ENCODE measurements at places on chromosomes 3 and 15.

DNA sequence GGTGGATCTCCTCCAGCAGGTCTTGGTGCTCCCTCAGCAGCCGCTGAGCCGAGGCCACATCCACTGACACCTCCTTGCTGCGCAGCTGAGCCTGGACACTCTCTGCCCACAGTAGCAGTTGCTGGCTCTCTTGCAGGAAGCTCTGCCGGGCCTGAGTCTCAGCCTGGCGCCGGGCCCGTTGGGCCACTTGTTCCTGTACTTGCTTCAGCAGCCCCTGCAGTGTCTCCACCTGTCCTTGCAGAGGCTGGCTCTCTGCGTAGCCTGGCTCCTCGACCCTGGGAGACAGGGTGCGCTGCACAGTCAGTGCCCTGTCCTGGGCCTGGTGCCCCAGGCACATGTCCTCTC is 15.5 kb downstream of the SPTBN5 start:
- no peak for DNase-seq

- DNase-seq = no peak
Measured at GRCh38 chr15:86915811-86916331, 836.2 kb downstream of the AGBL1 start.

- DNase-seq = peak; percentile 53
Measured at GRCh38 chr3:43862992-43863805, 172.5 kb downstream of the ABHD5 start.

DNA sequence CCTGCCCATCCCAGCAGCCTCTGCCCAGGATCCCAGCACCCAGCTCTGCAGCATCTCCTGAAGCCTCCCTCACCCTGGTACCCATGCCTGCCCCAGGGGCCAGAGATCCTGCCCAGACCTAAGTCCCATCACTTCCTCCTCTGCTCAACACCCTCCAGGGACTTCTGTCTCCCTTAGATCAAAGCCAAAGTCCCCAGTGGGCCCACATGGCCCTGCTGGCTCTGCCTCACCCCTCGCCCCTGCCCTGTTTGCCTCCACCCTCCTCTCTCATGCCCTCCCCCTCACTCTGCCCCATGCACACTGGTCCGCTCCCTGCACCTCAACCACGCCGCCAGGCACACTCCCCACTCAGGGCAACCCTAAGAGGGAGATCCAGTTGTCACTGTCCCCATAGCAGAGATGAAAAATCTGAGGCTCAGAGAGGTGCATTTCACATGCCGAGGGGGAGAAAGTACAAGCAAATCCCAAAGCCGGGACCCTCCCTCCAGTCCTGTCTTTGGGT is 146.5 kb downstream of the NUP210 start:
- DNase-seq = peak; percentile 35

DNA sequence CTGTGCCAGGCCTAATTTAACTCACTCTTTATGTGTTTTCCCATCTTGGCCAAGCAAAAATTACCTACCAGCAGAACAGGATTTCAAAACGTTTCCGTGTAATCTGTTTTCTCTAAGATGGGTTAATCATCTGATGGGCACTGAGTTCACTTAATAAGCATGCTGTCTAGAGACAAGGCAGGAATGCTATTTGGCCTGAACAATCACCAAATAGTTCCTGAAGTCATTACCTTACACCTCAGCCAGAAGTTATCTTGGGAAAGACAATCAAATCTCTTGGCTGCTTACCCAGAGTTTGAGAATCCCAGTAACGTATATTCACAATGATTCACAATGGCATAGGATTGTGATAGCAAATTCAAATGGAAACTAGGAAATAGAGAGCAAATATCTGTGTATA is 779.1 kb downstream of the CADM2 start:
- no peak for DNase-seq

DNA sequence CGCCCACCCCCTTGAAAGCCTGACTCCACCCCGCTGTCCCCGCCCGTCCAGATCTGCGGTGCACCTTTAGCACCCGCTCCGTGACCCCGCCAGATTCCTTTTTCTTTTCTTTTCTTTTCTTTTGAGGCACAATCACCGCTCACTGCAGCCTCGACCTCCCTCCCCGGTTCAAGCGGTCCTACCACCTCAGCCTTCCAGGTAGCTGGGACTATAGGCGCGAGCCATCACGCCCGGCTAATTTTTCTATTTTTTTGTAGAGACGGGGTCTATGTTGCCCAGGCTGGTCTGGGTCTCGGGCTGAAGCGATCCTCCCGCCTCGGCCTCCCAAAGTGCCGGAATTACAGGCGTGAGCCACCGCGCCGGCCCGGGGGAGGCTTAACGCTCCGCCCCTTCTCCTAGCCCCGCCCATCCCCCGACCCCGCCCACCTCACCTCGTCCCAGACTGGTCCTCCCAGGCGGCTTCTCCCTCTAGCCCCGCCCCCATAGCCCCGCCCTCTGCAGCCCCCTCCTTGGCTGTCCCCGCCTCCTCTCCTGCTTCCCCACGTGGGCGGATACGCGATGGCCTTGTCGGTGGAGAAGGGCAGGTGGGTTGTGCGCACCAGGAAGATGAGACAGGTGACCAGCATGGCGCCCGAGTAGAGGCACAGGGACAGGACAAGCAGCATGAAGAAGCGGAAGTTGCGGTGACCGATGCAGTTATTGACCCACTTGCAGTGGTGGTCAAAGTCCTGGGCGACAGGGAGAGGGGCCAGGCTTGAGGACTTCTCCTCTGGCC is 3.2 kb downstream of the ZDHHC19 start:
- DNase-seq = no peak

- no peak for DNase-seq
Measured at GRCh38 chr3:140529096-140529495, 148.8 kb upstream of the TRIM42 start.

- DNase-seq = no peak
Measured at GRCh38 chr3:170233530-170233929, 11.3 kb downstream of the PRKCI start.

DNA sequence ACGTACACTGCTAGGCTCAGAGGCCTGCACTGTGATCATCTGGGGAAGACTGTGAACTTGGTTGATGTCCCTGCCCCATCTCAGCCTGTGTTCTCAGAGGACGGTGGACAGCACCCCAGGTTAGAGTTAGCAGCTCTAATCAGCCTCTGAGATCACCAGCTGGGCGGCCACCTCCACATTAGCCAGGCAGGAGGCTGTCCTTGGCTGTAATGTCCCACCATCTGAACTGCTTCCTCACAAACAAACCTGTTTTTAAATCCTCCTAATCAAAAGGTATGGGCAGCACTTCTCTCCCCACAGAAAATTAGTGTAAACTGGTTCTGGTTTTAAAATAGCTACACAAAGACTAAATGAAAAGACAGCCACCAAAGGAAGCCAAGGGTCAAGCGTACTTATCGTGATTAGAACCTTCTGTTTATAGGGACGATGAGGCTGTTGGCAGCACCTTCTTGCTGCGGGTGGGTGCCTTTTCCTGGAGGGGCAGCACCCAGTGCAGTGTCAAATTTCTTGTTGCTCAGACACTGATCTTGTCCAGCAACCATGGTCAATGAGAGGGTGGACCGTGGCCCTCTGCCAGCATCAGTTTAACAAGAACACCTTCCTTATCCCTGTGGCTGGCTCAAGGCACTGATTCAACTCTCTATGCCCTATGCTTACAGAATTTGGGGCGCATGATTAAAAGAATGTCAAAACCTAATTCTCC is 24.6 kb downstream of the ACSBG1 start:
- DNase-seq = no peak

- no peak for DNase-seq
Measured at GRCh38 chr3:151371526-151371925, 13.0 kb downstream of the P2RY12 start.

- DNase-seq = no peak
Measured at GRCh38 chr3:69205385-69205784, 83.0 kb upstream of the LMOD3 start.

DNA sequence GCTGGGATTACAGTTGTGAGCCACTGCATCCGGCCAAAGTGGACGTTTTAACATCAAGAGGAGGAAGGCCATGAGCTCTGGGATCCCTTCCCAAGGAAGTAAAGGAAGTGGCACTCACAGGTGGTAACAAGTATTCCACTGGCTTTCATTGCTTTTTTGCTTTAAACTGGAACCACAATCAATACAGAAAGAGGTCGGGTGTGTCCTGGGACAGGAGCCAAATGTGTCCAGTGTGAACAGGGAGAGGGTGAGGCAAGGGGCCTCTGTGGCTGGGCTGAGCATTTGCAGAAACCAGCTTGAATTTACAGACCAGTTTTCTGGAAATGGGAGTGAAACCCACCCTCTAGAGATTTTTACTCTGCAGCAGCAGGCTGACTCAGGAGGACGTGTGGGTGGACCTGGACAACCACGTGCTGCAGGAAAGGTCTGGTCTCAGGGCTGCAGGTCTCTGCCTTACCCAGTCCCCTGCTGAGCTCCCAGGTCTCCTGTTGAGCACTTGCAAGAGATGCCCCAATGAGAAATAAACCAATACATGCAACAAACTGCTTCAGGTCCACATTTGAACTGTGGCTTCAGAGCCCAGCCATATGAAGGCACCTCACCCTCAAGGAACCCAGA is 42.8 kb upstream of the TMEM115 start:
- no peak for DNase-seq

DNA sequence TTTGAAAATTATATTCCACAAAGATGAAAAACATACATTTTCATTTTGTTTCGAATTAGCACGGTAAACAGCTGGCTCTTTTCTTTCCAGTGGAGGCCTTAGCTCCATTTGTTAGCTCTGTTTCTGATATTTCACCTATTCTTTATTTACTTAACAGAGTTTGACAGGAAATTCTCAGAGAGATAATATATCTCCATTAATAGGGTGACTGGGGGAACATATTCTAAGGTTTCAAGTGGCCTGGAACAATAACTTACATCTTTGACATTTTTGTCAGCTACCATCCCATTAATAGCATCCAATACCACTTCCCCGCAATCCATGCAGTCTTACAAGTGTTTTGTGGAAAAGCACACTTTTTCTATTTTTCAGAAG is 577.6 kb upstream of the MDFIC2 start:
- DNase-seq = no peak

GRCh38 chr3:171876680-171877147 is 33.6 kb downstream of the TMEM212 start:
- no peak for DNase-seq

DNA sequence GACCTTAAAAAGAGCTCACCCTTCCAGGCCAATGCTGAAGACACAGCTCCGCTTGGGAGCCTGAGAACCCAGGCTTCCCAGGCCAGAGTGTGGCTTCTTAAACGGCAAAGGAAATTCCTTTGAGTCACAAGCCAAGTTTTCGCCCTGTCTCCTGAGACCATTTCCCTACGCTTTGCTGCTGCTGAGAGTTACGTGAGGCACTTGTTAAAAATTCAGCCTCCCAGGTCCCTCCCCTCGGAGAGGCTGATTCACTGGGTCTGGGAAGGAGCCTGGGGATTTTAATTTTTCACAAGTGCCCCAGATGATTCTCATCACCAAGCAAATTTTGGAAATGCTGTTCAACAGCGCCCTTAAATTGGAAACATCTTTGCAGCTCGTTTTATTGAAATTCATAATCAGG is 25.5 kb downstream of the RLBP1 start:
- peak; percentile 55 for DNase-seq

DNA sequence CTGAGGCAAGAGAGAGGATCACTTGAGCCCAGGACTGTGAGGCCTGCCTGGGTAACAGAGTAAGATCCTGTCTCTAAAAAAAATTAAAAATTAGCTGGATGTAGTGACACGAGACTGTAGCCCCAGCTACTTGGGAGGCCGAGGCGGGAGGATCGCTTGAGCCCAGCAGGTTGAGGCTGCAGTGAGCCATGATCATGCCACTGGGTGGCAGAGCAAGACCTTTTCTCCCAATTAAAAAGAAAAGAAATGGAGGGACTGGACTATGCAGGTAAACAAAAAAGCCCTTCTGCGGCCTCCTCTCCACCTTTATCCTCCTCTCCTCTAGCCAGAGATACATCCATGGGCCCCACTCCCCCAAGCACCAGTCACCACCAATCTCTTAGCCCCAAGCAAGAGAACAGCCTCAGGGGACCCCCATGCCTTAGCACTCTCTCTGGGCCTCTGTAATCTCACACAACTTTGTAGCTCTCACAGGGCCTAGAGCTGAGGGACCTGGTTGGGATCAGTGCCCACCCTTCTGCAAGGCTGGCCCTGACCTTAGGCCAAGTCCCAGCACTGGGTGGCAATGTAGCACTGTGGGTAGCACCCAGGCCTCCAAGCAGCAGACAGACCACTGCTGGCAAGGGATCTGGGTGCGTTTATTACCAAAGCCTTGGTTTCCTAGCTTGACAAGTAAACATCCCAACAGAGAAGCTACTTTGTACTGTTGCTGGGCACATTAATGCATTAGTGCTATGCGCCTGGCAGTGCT is 43.4 kb downstream of the FAM174B start:
- DNase-seq = no peak

- no peak for DNase-seq
Measured at GRCh38 chr3:182794455-182795388, 1.4 kb downstream of the ATP11B start.

GRCh38 chr3:5431811-5432378 is 244.4 kb downstream of the EDEM1 start:
- no peak for DNase-seq

DNA sequence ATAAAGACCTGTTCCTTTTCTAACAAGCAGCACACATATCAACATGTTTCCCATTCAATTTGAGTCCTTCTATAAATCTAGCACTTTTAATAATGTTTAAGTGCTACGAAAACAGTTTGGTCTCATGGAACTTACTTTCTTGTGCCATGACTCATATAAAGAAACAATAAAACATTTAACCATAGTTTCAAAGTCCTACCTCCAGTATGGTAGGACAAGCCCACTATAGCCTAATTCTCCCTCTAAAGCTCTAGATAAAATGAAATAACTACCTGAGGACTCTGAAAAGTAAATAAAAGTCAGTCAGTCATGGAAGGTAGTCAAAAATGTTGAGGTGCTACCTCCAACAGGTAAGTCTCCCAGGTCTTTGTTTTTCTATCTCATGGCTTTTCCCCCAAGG is 12.0 kb upstream of the PIK3CA start:
- no peak for DNase-seq

GRCh38 chr3:16455966-16456365 is 57.5 kb downstream of the RFTN1 start:
- DNase-seq = no peak

DNA sequence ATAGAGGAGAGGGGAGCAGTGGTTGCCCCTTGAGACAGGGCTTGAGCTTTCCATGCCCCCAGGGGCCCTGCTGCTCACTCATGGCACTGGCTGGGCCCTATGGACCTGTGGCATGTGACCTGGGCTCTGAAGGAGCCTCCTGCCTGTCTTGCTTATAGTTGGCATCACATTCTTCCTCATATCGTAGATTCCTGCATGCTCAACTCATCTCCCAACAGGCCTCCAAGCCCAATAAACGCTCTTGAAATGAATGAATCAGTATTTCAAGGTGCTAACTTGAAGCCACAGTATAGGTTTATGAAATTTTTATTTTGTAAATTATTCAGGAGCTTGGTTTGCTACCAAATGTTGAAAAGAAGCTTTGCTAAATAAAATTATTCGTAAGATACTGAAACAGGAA is 93.3 kb upstream of the SLC7A14 start:
- DNase-seq = no peak

DNA sequence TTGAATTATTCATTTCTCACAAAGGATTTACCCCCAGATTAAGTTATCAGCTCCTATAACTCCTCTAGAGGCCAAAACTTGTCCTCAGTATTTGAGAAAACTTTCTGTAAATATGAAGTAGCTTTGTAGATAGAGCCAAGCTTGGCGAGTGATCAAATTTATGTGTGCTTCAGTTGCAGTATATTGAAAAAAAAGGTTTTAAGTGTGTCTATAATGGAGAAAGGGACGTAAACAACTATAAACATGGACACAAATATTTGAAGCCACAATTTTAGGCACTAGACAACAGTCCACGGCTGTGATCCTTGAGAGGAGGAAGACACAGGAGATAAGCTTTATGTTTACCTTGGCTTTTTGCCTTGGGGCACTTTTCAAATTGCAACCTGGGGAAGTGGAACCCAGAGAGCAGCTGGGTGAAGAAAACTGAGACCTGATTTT is 118.7 kb downstream of the THRB start:
- no peak for DNase-seq

Data from aorta (tissue), 5 donors.